ENCODE measurements at places on chromosomes 13 and 19.

- DNase-seq = peak; percentile 96
Observed at GRCh38 chr19:21835810-21836444, at the start of gene ZNF43. ZNF43 (minus strand) TSS chr19:21836182; CDS start chr19:21836038, 144 bp downstream.

DNA sequence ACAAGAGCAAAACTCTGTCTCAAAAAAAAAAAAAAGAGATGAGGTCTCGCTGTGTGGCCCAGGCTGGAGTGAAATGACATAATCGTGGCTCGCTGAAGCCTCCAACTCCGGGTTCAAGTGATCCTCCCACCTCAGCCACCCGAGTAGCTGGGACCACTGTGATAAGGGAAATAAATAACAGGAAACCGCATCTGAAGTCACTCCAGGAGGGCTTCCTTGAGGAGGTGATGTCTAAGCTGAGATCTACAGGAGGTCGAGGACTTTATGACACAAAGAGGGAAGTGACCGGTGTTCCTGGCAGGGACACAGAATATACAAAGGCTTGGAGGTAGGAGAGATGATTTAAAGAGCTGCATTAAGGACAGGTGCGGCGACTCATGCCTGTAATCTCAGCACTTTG lies 8.9 kb upstream of the NR2F6 start:
- no peak for DNase-seq

DNA sequence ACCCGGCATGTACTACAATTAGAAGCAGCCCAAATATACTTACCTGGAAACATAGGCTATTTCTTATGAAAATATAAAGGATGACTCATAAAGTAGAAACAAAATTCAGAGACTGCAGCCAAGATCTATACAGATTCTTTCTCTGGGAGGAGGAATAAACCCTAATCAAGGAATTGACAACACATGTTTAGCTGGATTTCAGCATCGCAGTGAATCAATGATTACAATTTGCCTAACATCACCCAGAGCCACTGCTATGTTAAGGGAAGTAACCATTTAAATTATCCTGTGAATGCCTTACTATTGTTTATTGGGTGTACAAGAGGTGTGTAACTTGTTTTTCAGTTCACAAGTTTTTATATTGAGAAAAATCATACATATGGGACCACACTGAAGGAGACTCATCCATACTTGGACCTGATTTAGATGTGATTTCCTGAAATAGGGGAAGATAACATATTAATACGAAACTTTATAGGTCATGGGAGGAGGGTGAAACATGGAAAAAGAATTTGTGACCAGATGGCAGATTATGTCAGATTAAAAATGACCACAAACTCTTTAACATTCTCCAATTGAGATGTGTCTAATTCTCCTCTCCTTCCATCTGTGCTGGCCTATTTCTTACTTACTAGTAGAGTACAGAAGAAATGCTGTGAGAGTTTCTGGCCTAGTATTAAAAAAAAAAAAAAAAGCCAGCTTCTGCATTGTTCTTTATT lies 1168.4 kb downstream of the SLITRK1 start:
- no peak for DNase-seq

DNA sequence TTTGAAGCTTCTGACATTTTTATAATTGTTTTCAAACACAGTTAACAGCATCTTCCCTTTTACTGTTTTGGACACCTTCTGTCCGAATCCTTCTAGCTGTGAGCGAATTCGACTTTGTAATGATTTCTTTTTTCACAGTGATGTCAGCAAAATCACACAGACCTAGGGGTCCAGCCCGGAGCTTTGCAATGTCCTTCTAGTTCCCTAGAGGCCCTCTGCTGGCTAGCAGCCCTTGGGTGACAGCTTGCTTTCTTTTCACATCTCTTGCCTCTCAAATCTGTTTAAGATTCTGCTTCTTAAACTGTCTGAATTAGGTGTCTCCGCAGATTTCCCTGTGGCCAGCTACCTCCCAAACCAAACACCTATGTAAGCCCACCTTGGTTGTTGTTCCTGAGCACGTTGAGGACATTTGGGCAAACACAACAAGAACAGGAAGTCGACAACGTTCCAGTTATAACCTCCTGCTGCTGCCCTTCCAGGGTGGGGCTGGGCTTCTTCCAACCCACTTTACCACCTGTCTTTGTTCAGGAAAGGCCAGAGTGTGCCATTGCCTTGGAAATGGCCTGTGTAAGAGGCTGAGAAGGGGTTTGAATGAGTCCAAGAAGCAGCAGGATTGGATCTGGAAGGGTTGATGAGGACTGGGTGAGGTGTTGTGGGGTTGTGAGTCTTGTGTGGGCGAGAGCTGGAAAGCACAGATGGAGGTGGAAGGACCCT lies 123.1 kb downstream of the ATP8A2 start:
- DNase-seq = no peak

DNA sequence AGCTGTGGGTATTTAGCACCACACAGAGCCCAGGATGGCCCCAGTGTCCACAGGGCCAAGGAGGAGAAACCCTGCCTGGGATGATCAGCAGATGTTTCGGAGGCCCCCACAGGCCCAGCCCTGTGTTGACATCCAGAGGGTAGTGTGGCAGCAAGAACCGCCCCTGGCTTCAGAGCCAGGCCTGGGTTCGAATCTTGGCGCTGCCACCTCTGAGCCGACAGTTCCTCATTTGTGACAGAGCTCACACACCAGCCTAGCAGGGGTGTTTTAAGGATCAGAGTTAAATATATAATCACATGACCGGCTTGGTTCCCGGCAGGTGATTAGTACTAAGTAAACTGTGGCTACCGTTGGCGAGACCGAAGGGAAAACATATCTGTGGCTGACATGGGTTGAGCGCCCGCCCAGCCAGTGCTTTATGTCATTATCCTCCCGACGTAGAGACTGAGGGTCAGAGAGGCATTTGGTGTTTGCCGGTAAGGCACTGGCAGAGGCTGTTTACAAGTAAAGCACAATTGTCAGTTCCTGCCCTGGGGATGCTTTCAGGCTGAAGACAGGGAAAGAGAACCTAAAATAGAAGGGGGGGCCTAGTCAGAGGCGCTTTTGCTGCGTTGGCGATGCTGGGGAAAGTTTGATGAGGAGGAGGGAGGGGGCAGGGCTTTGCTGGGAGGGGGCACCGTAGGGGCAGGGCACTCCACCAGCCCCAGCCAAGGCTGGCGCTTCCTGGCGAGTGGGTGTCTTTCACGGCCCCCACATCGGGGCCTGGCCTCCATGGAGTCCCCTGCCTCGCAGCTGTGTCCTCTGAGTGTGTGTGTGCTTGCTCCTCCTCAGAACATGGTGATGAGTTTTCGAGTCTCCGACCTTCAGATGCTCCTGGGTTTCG lies 4.8 kb downstream of the PIAS4 start:
- DNase-seq = no peak

- no peak for DNase-seq
Observed at GRCh38 chr13:51953347-51954195, 57.7 kb downstream of the ATP7B start.

- DNase-seq = peak; percentile 79
Observed at GRCh38 chr19:40365613-40366401, 17.3 kb downstream of the PLD3 start.

GRCh38 chr19:55209693-55210472 lies 582 bp upstream of the PTPRH start:
- DNase-seq = no peak

DNA sequence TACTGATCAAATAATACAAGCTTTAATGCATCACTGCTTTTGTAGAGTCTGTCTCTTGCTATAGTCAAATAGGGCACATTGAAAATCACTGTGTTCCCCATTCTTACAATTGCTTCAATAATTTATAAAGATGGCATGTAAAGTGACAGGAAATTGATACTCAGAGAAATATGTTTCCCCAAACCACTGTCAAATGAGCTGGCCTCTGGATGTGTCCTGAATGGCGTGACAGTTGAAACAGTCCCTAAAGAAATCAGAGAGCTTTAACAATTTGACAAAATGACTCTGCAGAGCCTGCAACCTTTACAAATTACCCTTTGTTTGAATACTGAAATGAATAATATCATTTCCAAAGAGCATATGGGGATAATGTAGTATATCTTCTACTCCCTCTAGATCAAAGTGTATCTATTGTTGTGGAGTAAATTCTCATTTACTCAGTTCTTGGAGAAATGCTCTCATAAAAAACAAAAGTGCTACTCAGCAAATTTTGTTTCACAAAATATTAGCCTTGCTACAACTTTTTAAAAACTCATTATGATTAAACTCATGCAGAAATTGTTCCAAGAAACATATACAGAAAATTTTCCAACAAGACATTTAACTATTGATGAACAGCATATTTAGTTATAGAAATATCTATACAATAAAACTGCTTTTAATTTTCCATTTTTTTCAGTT lies 763.2 kb upstream of the SPRY2 start:
- DNase-seq = no peak

DNA sequence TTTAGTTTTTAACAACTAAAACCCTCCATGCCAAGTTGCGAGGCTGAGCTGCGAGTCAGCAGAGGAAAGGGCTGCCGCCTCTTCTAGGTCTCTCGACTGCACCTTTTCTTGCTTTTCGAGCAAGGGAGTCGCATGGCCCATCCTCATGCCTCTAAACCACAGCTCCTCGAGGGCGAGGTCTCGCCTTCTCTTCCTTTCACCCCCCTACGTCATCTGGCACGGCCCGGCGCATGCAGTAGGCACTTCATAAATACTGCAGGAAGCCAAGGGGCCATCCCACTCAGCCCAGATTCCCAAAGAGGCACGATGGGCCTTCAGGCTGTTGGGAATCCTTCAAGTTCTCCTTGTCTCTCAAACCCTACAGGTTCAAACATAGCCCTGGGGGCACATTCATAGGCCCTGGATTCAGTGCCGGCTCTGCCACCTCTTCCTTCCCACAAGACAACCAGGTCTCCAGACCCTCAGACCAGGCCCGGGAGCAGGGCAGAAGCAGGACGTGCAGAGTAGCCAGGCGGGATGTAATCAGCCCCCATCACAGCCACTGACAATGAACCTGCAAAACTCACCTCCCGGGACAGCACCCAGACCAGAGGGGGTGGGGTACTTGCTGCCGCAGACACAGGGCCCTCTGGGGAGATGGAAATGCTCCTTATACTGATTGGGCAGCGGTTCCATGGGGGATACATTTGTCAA lies 41.7 kb downstream of the GGACT start:
- DNase-seq = no peak

GRCh38 chr19:50967929-50968715 lies 1.3 kb downstream of the KLK6 start:
- no peak for DNase-seq

DNA sequence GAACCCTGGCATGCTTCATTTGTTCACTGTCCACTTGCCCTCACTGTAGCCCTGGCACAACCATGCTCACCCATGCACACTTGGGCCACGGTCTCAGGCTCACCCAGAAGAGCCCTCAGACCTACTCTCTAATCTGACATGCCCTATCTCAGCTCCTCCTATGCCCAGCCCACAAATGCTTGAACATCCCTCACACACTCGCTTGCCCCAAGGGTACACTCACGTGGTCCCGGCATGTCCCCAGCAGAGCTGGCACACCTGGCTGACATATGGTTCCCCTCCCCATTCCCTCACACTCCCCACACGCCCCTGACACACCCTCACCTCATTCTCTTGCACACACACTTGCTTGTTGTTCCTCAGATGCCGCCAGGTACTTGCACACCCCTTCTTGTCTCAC lies 55.7 kb downstream of the MAP4K1 start:
- DNase-seq = no peak

GRCh38 chr13:76874479-76874878 lies 11.7 kb downstream of the KCTD12 start:
- DNase-seq = no peak

GRCh38 chr13:26742691-26743358 lies 17.8 kb downstream of the GPR12 start:
- DNase-seq = no peak

DNA sequence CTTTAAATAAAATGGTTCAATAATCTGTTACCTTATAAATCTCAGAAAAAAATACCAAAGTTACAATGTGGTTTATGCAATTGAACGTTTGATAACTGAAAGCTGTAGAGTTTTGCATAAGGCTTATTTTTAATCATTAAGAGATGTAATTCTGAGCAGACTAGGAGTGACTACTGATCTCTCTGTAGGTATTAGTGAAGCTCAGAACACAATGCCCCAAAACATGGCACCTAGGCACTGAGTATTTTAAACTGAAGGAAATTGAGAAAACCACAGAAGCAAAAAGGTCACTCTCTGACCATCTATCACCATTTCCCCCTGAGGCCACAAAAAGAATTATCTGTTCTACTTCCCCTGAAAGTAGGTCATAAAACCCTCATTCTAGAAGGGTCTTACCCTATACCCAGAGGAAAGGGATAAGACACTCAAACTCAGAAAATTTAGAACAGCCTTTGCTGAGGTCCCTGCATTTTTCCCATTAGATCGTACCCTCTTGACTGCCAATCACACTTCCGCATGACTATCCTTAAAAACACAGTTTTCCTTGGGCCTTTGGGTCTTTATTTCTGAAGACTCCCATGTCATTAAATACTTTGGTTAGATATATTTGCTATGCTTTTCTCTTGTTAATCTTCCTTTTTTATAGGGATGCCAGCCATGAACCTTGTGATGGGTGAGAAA lies 158.1 kb downstream of the PCDH9 start:
- DNase-seq = no peak

DNA sequence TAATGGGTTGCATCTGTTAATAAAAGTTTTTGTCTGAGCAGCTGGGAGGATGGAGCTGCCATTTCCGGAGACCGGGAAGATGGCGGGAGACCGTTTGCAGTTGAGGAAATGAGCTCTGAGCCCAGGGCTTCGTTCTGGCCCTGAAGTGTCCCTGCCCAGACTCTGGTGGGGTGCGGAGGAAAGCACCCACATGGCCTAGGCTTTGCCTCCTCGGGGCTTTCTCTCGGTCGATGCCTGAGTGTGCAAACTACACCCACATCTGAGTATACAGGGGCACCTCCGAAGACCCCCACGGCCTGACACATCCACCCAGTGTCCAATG lies 15.6 kb upstream of the NANOS3 start:
- DNase-seq = peak; percentile 36

GRCh38 chr13:76965759-76966421 lies 17.6 kb downstream of the ACOD1 start:
- no peak for DNase-seq

DNA sequence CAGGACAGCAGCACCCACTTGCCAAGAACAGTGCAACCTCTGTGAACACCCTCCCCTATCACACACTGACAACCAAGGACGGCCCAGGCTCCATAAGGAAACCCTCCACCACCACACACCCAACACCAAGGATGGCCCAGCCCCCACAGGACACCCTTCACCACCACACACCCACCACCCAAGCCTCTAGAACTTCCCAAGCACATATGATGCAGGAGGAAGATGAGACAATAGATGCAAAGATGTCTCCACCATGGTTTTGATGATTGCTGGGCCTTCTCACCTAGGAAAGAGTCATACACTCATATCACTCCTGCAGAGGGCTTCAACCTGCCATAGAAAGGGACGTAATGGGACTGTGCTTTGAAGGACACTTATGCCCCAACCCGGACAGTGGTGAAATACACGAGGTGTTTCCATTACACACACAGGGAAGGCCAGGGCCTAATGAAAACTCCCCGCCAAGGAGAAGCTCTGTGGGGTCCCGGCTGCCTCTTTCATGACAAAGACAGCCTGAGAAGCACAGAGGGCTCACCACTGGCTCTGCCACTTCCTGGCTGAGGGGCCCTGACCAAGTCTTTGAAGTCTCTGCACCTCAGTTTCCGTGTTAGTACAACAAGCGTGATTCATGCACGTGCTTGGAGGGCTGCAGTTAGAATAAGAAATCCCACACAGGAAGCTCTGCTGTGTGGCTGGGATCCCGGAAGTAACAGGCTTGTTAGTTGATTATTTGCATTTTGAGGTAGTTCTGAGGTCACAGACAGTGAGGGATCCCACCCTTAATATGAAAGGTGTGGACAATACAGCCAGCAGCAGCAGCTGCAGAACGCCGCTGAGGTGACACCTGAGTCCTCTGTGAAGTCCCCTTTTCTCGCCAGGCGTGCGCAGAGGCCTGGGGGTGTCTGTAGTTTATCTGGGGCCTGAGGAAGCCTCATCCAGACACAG lies 61.9 kb upstream of the ATP12A start:
- DNase-seq = peak; percentile 81

- DNase-seq = no peak
Observed at GRCh38 chr13:30125422-30126073, 181.8 kb downstream of the KATNAL1 start.
